ENCODE measurements at places on chromosomes 5 and 9. TPM values are rescaled to one million over a fixed set of nuclear protein-coding genes. Genes with fewer than 3 reads are reported as not detected.

- no peaks in the 10 kb centered on the region for H3K36me3 ChIP-seq
- H3K4me1 ChIP-seq: peaks cover 50% of the 10 kb centered on the region
- no peaks in the 10 kb centered on the region for H3K27me3 ChIP-seq
- DNase-seq: no peak
- H3K4me3 ChIP-seq: no peak overlapping the region
Measured at GRCh38 chr9:136229096-136230065, 16.2 kb downstream of the QSOX2 start.

DNA sequence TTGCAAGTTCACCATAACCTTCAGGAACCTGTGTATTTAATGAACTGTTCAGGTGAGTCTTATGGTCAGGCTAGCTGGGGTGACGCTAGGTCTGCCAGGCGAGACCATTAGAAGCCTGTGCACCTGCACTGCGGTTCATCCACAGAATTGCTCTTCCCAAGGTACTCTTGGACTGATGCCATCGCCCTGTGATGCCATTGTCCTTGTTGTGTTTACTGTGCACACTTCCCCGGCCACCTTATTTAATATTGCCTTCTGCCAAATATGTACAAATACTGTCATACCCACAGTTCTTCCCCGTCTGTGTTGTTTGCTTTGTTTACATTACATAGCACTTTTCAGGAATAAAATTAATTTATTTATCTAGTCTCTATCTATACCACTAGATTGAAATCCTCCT lies 66.3 kb downstream of the RCL1 start:
- H3K27me3 ChIP-seq: no peaks in the 10 kb centered on the region
- no peak for DNase-seq
- peaks cover 13% of the 10 kb centered on the region for H3K4me1 ChIP-seq
- H3K4me3 ChIP-seq: no peak overlapping the region
- H3K27ac ChIP-seq: no peak overlapping the region

DNA sequence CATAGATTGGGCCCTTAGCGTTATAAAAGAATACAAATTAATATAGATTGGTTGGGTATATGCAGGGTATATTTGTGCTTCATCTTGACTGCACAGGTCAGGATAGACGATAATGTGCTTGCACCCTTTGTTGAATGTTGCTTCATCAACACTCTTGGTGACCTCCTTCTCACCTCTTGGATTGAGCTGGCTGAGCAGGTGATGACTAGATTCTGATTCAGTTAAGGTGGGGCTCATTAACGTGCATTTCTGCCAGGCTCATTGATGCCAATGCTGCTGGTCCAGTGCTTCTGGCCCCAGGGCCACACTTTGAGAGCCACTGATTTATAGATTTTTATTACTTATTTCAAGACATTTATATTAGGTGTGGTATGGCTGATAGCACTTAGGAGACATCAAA lies 27.7 kb downstream of the PCSK5 start:
- H3K27ac ChIP-seq: no peak overlapping the region
- no peak overlapping the region for H3K4me3 ChIP-seq
- no peak for DNase-seq
- H3K36me3 ChIP-seq: no peaks in the 10 kb centered on the region
- peaks cover 2% of the 10 kb centered on the region for H3K4me1 ChIP-seq

DNA sequence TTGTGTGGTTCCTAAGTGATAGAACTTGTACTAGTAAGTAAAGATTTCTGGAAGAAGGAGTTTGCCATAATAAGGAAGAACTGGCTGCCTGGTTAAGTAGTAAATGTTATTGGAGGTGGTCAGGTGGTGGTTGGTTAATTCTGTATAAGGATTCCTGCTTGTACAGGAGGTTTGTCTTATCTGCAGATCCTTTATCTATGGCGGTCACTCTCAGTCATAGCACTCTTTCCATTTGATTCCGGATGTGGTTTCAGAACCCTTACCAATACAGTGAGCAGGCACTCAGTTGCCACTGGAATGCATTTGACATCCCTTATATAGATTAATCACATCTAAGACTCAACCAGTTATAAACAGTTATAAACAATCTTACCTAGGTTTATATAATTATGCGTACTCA lies 50.3 kb downstream of the RAD50 start:
- peaks cover 1% of the 10 kb centered on the region for H3K4me1 ChIP-seq
- H3K36me3 ChIP-seq: peaks cover 52% of the 10 kb centered on the region
- H3K27ac ChIP-seq: no peak overlapping the region

DNA sequence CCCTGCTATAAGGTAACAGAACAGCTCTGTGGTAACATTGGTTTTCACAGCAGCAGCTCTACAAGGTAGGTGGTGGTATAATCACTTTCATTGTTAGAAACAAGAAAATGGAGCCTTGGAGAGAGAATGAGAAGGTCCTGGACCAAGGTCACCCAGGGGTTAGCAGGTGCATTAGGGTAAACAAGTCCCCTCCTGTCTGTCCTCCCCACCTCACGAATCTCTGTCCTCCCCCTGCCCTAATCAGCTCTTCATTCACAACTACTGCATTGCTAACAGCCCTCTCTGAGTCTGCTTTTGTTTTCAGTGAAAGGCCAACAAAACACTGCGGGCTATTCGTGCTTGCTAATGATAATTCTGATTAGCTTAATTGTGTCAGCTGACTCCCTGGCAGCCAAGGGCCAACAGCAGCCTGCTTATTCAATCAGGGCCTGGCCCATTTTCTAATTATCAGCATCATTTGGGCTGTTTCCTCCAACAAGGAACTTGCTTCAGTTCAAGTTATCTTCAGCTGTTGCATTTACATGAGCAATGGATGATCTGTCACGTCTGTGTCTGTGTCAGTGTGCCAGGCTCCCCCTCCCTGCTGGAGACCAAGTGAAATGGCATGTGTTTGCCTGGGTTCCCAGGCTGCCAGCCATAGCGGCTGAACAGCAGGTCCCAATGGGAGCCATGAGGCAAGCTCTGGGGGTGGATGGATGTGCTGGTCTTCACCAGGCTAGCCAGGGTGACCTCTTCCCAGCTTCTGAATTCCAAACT lies 56.7 kb upstream of the EQTN start:
- peaks cover 41% of the 10 kb centered on the region for H3K4me1 ChIP-seq
- H3K4me3 ChIP-seq: no peak overlapping the region
- no peaks in the 10 kb centered on the region for H3K36me3 ChIP-seq
- DNase-seq: peak; percentile 15

- H3K4me3 ChIP-seq: peak overlapping the region; percentile 31
- peaks cover 54% of the 10 kb centered on the region for H3K36me3 ChIP-seq
- no peaks in the 10 kb centered on the region for H3K27me3 ChIP-seq
- no peak overlapping the region for H3K27ac ChIP-seq
- DNase-seq: no peak
Measured at GRCh38 chr5:132414634-132415378, 45.3 kb downstream of the SLC22A5 start.

COL15A1 gene
- total RNA-seq: 0.07 TPM

LOX gene
- 0.10 TPM for total RNA-seq

DNA sequence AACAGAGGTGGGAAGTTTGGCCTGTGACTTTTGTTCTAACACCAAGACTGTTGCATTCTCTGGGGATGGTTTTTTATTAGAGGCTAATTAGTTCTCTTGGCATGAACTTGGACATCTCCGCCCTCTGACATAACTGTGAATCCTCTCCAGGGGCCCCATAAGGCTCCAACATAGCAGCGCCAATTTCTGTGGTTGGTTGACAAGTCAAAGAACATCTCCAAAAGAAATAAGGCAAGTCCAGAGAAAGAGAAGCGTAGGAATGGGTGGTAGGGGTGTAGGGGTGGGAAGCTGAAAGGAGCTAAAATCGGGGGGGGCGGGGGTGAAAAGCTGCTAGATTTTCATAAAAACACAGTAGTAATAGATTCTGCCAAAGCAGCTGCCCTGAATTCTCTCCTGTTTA lies 81.0 kb upstream of the DAB2 start:
- no peaks in the 10 kb centered on the region for H3K4me1 ChIP-seq
- H3K27ac ChIP-seq: no peak overlapping the region
- H3K4me3 ChIP-seq: no peak overlapping the region
- H3K36me3 ChIP-seq: no peaks in the 10 kb centered on the region
- peaks cover 9% of the 10 kb centered on the region for H3K27me3 ChIP-seq

DNA sequence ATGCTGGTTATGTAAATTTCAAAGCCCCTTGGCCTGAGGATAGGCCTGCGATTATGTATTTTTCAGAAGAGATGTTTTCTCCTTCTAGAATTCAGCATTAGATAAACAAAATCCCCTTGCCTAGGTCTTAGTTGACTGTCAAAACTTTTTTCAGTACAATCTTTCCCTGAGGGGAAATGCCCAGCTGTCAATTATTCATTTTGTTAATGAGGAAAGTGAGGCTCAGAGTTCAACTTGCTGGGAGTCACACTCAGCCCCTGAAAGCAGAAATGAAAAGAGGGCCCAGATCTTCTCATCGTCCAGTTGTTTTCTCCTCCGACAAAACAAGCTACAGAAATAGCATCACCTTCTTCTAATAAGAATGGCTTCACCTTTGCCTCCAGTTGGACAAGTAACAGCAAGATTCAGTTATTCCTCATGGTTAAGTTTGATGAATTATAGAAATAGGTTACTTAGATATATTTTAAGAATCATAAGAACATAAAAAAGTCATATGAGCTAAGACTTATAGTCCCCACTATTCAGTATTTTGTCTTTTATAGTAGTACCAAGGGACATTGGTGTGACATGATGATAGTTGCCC lies 627.1 kb upstream of the WWC1 start:
- no peak for DNase-seq
- H3K27ac ChIP-seq: no peak overlapping the region
- no peak overlapping the region for H3K4me3 ChIP-seq
- H3K27me3 ChIP-seq: no peaks in the 10 kb centered on the region

GHR gene
- total RNA-seq: not detected
